T-helper 22 cell (primary cell): ENCODE measurements at places on chromosomes 2 and 18.

DNA sequence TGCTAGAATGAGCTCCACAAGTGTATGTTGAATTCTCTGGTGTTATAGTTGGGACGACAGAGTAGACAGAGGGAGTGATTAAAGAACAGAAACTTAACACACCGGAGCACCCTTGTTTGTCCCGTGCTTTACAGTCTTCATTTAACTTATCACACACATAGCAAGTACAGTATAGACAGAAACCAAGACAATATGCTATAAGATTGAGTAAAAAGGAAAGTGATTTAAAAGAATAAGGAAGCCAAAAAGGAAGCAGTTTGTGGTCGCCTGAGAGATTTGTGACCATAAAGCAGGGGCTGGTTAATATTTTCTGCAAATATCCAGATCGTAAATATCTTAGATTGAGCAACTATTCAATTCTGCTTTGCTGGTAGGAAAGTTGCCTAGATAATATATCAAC is 1128.4 kb downstream of the TSN start:
- DNase-seq: no peak

DNA sequence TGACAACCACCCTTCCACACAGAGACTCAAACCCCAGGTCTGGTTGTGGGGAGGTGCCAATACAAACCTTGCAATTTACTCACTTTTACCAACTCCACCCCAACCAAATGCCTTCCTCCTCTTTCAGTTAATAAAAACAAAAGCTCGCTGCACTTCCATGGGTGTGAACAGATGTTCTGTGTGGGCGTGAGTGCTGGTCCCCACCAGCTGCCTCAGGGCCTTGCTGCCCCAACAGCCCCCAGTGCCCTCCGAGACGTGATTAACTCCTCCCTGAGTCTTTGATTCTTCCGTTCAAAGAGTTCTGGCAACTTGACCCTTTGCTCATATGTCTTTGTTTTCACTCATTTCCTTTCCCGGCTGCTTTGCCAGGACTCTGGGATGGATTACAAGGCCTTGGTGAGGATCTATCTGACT is 258.9 kb upstream of the CXCR4 start:
- DNase-seq: no peak

DNA sequence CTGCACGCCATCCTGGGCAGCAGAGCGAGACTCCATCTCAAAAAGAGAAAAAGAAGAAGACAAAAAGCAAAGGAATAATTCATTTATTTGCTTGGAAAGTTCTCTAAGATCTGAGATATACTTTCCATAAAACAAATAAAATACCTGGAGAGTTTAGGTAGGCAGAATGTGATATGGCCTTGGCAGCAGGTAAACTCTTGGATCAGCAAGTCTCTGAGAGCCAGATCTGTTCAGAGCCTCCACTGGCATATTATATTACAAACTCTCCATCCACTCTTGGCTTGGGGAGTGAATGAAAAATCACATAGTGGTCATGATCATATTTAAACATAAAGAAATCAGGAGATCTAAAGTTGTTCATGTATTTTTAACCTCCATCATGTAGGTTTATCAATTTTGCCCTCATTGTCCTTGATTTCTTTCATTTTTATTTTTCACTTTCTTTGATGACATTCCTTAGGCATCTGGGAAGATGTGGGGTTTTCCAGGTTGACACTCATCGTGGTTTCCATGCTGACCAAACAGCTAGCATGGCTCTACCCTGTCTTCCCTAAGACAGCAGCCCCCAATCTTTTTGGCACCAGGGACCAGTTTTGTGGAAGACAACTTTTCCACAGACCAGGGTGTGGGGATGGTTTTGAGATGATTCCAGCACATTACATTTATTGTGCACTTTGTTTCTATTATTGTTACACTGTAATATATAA is 10.2 kb downstream of the LRRFIP1 start:
- no peak for DNase-seq

DNA sequence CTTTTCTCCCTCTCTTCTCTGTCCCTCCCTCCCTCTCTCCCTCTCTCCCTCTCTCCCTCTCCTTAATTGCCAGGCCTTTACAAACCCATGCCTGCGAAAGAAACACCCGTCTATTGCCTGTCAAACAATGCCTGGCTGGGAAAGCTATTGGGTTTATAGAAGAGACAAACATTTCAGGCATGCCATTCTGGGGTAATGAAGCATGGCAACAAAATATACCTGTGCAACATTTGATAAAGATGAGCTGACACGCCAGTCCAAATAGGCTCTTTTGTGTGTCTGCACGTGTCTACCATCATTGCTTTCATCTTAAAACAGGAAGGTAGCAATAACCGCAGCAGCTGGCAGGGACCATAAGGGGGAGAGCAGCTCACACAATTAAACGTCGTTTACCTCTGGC is 282.1 kb downstream of the ZNF516 start:
- no peak for DNase-seq

GRCh38 chr18:22045221-22045918 is 124.0 kb upstream of the GATA6 start:
- DNase-seq: no peak

- no peak for DNase-seq
These were observed 220.8 kb upstream of the THUMPD2 start for GRCh38 chr2:39999864-40000263.

DNA sequence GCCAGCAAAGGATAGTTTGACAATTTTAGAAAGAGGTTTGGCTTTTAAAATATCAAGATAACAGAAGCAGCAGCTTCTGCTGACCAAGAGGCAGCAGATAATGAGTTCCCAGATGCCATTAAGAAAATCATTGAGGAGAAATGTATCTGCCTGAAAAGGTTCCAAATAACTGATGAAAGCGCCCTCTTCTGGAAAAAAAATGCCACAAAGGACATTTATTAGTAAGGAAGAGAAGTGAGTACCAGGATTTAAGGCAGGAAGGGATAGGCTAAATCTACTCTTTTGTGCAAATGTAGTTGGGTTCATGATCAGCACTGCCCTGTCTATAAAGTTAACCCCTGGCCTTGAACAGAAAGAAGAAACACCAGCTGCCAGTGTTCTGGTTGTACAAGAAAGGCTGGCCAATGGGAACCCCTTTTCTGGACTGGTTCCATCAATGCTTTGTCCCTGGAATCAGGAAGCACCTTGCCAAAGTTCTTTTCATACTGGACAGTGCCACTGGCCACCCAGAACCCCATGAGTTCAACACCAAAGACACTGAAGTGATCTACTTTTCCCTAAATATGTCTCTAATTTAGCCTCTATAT is 40.6 kb downstream of the DHX57 start:
- DNase-seq: no peak

DNA sequence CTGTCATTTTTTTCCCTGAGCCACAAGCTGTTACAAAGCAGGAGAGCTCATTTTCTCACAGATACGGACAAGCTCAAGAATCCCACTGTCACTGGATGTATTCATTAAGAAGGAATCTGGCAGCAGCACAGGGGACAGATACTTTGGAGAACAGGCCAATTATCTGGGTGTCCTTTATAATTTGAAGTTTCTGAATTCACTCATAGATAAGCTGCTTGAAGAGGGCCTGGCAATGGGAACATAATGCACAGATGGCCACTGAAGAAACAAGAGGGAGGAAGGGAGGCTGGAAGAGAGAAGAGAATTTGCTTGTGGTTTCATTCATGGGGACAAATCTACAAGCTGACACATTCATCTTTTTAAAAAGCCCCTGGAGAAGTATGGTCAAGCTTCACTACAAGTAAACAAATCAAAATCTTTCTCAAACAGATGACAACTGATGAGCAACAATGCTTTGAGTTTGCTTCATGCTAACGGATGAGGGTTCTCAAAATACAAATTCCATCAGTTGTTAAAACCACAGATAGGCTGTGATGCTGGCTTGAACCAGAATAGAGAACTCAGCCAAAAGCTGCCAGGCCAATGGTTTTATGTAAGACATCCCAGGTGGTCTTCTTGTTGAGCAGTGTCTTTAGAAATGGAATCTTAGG is 11.9 kb downstream of the BCL2 start:
- no peak for DNase-seq

DNA sequence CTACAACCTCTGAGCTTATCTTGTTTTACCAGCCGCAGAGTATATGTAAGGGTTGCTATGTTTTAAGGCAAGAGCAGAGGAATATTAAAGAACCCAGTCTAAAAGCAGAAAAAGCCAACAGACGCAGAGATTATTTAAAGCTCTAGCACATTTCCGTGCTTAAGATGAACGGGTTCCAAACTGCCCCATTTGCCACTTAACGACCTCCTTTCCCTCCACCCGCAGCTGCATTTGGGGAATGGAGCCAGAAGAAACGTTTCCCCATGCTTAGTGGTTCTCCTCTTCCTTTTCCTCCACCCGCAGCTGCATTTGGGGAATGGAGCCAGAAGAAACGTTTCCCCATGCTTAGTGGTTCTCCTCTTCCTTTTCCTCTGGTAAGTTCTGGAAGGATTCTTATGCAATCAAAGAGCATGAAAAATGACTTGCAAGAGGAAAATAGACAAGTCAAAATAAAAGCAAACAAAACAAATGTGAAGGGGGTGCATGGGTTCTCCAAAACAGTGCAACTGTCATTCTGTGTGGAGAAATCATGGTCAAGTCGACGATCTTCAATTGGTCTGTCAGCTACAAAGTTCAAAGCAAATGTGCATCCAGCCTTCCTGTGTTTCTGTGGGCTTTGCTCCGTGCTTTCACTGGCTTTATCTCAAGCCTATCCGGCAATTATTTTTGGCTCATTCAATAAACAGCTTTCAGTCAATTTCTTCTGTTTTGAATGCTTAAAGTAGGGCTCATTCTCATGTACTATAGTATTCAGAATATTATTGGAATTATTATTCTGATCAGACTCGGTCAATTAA is 57.8 kb downstream of the DIPK1C start:
- no peak for DNase-seq

- peak; percentile 68 for DNase-seq
These were observed at the start of gene ITM2C for GRCh38 chr2:230864605-230865306. Gene ITM2C (plus strand): TSS chr2:230864942. CDS start chr2:230865026, 84 bp downstream.

DNA sequence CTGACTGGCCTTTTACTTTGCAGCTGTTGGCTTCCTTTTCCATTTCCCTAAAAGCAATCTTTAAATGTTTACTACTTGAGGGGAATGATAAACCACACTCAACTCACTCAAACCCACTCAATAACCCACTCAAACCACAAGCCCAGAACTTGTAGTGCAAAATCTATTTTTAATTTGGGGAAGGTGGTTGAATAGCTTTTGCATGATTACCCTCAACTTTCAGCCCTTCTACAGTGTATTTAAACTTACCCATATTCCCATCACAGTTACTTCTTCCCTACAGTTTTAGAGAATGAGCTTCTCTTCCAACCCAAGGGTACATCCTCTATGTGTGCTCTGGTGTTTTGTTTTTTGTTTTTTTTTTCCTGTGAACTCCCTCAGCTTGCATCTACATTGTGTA is 636.1 kb downstream of the TDRD15 start:
- no peak for DNase-seq

DNA sequence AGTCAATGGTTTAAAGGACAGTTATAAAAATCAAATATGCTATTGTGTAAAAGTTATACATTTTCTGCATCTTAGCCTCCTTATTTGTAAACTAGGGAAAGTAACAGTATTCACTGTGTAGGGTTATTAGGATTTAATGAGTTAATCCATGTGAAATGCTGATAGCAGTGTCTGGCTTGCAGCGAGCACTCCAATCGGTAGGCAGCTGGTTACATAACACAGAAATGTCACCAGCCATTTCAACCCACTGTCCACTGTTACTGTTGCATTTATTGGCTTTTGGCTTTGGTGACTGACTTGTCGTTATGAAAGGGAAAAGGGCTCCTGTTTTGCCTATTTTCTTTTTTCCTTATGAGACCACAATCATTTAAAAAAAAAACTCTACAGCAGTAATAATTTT is 38.9 kb downstream of the ID2 start:
- DNase-seq: no peak

DNA sequence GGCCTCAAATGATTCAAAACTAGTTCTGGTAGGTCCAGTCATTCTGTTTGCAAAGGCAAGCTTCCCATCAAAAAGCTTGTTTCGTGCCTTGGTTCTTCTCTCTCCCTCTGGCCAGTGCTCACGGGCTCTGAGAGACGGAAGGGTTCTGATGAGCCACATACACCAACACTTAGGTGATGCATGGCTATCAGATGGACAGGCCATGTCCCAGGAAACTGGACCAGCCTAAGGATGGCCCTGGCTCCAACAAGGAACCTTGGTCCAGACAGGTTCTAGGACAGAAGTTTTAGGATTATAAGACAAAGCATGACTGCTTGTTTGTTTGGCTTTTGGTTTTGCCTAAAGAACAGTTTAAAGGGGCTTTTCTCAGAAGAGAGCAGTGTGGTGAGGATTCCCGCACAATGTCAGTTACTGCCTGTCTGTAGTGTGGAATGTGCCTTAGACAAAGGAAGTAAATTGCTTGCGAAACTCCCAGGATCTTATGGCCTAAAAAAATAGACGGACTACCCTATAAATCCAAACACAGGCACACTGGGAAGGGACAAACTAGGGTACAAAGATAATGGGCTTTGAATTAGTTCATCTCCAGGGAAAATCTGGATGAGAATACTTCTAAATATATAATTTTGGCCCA is 10.3 kb downstream of the CYP1B1 start:
- no peak for DNase-seq

- no peak for DNase-seq
These were observed 115.5 kb downstream of the MBD5 start for GRCh38 chr2:148136441-148136840.

- DNase-seq: peak; percentile 31
These were observed 9.1 kb upstream of the ARID5A start for GRCh38 chr2:96527286-96528005.

DNA sequence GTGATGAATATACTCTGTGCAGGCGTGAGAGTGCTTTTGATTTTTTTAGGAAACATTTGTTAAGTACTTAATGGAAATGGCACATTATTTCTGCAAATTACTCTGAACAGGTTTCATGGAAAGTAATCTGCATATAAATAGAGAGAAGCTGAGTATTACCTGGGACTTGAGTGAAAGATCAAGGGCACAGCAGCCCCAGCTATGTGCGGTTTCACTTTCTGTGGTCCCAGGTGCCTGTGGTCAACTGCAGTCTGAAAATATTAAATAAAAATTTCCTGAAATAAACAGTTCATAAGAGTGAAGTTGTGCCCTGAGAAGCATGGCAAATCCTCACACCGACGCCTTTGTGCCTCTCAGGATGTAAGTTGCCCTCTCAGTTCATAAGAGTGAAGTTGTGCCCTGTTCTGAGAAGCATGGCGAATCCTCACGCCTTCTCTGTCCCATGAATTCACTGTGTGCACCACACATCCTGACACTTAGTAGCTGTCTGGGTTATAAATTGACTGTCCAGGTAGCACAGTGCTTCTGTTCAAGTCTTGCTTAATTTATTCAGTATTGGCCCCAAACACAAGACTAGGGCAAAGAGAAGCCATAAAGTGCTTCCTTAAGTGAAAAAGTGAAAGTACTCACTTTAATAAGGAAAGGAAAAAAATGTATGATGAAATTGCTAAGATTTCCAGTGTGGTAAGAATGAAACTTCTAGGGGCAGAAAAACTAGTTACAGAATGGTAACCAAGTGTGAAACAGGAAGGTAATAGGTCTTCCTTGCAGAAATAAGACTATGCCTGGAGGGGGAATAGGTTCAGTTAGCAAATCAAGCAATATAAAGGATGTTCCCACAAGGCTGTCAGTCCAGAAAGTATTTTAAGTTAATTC is 4.3 kb upstream of the SNTG2 start:
- DNase-seq: no peak
